Posterior vena cava (tissue), 2 donors: ENCODE measurements at places on chromosomes 1 and 21.

GRCh38 chr1:28580722-28581530 is 11.1 kb upstream of the RAB42 start:
- peak; percentile 81 for DNase-seq

GRCh38 chr1:34619256-34619655 is 135.6 kb upstream of the GJB5 start:
- DNase-seq = no peak

GRCh38 chr1:7630378-7630777 is 140.7 kb upstream of the VAMP3 start:
- DNase-seq = no peak

- DNase-seq = no peak
These were observed 23.6 kb upstream of the DDX59 start for GRCh38 chr1:200693327-200693726.

GRCh38 chr1:28416509-28417194 is 47.1 kb downstream of the PHACTR4 start:
- DNase-seq = no peak

DNA sequence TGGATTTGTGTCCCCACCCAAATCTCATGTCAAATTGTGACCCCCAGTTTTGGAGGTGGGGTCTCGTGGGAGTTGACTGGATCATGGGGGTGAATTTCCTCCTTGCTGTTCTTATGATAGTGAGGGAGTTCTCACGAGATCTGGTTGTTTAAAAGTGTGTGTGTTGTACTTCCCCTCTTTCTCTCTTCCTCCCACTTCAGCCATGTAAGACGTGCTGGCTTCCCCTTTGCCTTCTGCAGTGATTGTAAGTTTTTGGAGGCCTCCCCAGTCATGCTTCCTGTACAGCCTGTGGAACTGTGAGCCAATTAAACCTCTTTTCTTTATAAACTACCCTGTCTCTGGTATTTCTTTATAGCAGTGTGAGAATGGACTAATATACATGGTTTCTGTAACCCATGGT is 64.6 kb downstream of the RHOU start:
- DNase-seq = no peak

GRCh38 chr21:44054710-44055109 is 42.6 kb downstream of the TRAPPC10 start:
- DNase-seq = no peak

DNA sequence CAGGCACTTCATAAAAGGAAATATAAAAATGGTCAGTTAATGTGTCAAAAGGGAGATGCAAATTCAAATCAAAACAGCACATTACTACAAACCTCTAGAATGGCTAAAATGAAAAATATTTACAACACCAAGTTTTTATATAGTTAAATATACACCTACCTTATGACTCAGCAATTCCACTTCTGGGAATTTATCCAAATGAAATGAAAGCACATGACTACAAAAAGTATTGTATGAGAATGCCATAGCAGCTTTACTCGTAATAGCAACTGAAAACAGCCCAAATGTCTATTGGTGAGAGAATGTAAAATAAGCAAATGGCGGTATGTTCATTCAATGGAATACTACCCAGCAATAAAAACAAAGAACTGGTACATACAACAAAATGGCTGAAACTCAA is 175.8 kb upstream of the SPAG17 start:
- no peak for DNase-seq

DNA sequence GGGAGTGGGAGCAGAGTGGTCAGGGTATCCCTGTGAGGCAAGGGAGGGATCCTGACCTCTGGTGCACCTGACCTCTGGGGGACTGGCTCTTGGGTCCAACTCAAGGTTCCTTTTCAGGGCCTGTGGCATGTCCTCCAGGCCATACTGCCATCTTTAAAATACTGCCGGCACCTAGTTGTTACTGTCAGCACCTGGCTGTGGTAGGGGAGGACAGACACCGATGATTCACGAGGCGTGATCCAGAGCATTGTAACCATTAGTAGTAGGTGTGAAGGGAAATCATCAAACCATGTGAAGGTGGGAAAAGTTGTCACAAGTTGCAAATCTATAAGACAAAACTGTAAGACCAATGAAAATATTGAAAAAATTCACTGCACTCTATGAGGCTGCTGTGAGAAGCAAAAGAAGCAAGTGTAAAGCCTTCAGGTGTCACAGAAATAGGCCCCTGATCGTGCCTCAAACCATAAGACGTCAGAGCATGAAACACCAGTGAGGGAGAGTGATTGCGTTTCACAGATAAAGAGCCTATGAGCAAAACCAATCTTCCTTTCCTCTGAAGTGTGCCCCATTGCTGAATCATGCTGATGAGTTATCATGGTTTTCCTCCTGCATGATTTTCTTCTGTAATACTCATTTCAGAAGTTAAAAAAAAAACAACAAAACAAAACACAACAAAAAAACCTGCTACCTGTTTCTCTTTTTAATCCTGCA is 55.3 kb downstream of the CDC7 start:
- no peak for DNase-seq

DNA sequence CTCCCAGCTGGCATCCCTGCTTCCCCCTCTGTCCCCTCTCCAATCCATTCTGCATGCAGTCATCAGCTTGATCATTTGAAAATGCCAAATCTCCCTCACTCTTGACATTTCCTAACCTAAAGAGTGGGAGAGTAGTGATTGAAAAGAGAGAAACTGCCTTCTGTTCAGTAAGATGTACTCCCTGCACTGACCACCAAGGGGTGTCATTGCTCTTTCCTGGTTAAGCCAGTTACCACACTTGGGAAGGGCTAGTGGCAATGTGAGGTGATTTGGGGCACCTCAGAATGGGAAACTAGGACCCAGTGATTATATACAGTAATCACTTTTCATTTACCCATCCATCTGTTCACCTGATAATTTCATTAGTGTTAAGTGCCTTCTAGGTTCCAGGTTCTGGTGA is 6.9 kb upstream of the TMEM269 start:
- DNase-seq = no peak

- DNase-seq = no peak
These were observed 258.7 kb downstream of the AGBL4 start for GRCh38 chr1:49765034-49765433.

- DNase-seq = no peak
These were observed 29.7 kb downstream of the MRPL39 start for GRCh38 chr21:25577424-25578055.

DNA sequence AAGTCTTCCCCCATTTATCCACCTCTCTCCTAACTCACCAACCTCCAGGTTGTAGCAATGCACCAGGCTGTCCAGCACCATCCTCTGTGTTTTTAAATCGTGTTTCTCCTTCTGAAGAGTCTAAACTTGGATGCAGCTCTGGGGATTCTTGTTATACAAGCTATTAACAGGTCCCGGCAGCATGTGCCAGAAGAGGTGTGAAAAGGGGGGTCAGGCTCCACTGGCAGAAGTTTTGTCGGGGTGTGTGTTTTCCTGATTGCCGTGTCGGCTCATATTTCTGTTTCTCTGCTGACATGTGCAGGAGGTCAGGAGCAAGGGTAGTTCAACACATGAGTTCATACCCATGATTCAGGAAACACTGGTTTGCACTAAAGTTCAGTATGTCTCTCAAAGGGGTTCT is 658.6 kb upstream of the CAMK1G start:
- DNase-seq = no peak

DNA sequence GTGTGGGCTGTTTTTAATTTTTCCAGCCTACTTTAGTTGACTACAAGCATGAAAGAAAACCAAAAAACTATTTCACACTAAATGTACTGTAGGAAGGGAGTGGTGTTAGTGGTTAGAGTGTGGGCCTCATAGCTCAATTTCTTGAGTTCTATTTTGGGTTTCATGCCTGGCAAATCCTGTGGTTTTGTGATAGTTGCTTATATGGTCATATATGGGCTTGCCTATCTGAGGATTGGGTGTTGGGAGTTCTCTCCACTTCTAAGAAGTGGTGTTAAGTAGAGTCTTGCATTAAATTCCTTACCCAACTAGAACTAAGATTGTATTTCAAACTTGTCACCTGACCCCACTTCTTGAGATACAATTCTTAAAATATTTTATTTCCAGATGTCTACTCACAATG is 37.8 kb upstream of the COL11A1 start:
- no peak for DNase-seq

DNA sequence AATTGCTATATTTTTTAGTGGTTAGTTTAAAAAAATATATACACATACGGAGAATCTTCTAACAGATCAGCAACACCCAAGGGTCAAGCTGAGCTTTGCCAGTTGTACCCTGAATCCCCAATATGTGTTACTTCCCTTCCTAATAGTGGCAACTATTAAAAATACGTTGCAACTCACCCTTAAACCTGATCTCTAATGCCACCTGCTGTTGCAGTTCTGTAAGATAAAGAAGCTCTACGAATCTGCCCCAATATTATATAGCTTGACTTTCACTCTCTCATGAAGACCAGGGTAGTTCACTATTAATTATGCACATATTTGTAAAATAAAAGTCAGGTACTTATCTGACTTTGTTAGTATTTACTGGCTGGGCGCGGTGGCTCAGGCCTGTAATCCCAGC is 58.4 kb downstream of the ASH1L start:
- no peak for DNase-seq

- no peak for DNase-seq
These were observed 27.3 kb upstream of the EDEM3 start for GRCh38 chr1:184781941-184782340.

GRCh38 chr1:166740668-166741276 is 98.5 kb upstream of the POGK start:
- no peak for DNase-seq

GRCh38 chr1:17032741-17033140 is 21.0 kb upstream of the ATP13A2 start:
- DNase-seq = no peak

- DNase-seq = no peak
These were observed 88.4 kb upstream of the PROX1 start for GRCh38 chr1:213899413-213899812.

DNA sequence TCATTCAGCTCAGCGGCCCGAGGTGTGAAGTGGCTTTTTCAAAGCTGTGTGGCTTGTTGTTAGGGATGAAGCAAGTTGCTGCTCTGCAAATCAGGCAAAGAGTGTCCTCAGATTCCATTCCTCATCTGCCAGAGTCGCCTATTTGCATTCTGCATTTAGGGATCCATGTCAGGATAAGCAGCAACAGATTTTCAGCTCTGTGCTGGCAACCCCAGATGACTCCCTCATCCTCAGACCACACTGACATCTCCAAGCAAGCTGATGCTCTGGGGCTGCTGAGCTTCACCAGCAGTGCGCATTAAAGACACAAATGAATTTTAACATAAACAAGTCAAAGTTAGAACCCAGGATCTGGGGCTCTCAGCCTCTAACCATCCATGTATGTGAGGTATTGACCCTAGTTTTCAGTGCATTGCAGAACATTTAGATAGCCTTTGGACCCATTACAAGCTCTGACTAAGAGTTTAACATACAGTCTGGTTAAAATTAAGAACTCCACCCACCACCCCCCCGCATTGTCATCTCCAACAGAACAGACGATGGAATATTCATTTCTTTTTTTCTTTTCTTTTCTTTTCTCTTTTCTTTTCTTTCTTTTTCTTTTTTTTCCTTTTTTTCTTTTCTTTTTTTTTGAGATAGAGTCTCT is 10.9 kb downstream of the CFAP107 start:
- no peak for DNase-seq

DNA sequence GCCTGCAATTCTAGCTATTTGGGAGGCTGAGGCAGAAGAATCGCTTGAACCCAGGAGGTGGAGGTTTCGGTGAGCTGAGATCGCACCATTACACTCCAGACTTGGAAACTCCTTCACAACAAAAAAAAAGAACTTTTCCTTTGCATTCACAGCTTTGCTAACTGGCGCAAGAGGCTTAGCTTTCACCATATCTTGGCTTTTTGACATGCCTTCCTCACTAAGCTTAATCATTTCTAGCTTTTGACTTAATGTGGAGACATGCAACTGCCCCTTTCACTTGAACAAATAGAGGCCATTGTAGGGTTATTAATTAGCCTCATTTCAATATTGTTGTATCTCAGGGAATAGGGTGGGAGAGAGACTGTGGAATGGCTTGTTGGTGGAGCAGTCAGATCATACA is 8.7 kb downstream of the KPNA6 start:
- DNase-seq = no peak

GRCh38 chr1:172980456-172980855 is 70.3 kb downstream of the TNFSF18 start:
- DNase-seq = no peak

DNA sequence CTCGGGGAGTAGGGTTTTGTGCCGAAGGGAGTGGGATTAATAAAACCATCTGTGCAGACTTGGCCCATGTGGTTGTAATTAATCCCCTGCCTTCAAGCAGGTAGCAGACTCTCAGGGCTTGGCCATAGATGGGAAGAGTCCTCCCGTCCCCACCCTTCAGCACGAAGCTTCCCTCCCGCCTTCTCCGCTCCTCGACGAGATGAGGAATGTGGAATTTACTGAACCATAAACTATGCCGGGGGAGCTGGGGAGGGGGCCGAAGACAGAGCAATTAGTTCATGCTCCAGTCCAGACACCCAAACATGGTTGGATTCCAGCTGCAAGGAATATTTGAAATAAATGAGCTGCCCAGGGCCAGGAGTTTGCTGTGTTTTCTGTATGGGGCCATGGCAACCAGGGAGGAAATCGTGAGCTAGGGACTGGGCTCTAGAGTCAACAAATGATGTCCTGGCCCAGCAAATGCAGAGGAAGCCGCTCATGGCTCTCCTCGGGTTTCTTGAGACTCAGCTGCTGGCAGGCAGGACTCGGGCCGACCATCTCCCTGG is 78.8 kb downstream of the SPSB1 start:
- peak; percentile 92 for DNase-seq

GRCh38 chr1:201759194-201759815 is 69.7 kb upstream of the IPO9 start:
- no peak for DNase-seq

DNA sequence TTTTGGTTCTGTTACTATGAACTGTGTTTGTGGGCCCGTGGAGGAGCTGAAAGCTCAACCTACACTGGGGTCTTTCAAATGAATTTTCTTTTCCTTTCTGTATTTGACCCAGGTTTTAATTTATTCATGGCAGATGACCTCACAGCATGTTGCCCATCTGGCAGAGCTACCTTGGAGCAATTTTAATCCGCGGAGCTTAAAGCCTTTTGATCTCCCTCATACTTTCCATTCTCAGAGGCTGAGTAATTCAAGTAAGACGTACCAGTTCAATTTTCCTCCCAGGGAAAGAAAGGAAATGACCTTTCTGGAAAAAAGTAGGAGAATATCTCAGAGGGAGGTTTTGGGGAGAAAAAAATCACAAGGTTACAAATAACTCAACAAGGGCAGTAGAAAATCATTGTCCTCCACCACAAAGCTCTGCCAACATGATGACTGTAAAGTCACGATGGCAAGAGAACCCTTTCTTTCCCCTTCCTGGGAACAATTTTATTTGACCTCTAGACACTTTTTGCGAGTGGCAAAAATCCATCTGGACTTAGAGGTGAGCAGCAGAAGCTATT is 21.6 kb upstream of the PCP4 start:
- DNase-seq = no peak

GRCh38 chr1:231037585-231038517 is 2.2 kb downstream of the FAM89A start:
- no peak for DNase-seq
